NCI-H226 (cell line): ENCODE measurements at places on chromosomes 12 and 14.

DNA sequence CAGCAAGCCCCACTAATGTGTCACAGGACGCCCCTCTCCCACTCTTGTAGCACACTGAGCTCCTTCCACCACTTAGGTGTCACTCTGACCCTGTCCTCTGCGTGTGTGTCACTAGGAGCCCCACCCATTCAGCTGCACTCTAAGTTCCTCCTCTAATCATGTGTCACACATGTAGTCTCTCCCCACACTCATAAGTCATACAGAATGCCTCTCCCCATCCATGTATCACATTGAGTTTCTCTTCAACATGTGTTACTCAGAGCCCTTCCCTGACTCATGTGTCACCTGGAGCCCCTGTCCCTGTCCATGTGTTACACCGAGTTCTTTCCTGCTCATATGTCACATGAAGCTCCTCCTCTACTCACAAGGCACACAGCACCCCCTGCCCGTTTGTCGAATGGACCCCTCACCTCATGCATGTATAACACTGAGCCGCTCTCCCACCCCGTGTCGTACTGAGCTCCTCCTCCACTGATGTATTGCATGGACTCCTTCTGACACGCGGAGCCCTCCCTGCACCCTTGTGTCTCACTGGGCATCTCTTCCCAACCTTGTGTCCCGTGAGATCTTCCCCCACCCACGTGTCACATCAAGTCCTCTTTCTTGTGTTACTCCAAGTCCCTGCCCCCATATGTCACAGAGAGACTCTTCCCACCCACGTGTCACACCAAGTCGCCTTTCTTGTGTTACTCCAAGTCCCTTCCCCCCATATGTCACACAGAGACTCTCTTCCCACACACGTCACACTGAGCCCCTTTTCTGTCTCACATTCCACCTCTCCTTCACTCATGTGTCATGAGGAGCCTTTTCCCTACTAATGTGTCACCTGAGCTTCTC, 31.0 kb downstream of the RTL1 start:
- DNase-seq: no peak

DNA sequence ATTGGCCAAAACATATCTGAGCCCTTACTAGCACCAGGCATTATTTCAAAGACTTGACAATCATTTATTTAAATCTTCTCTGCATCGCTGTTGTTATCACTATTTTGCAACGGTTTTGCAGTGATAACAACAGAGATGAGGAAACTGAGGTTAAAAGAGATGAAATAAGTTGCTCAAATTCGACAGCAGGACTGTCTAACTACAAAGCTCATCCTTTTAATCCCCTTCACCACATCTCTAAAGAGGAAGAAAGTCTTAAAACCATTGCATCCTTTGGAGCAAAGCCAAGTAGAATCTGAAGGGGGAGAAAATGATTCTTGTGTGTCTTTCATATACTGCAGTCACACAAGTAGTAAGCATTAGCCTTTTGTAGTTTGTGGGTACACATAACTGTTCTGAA, 14.8 kb upstream of the ETNK1 start:
- no peak for DNase-seq

DNA sequence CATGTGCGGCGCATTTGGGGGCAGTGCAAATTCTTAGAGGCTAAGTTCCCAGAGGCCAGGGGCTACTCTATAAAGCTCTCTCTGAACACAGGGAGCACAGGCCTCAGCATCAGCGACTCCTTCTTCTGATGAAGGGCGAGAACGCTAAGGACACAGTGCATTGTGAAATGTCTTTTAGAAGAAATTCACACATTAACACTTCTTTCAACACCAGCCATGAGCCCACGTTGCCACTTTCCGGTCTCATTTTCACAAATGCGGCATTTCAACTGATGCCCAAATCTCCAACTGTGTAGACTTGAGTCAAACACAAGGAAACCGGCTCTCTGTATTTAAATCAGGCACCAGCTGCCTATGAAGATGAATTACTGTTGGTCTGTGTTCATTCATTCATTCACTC, 162.0 kb downstream of the FOXN3 start:
- no peak for DNase-seq

DNA sequence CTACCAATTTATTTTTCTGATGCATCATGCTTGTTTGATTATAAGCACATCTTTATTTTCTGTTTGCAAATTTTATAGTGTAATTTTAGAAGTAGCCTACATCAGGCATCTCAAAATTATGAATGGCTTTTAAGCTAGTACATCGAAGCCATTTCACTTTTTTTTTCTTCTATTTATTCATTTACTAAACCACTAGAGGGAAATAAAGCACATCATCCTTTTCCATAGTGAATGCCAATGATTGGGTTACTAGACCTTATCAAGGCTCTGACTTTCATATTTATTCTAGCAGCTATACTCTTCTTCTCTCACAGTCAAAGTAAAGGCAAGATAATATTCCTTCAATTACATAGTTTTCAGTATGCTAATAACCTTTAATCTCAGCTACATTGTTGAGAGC, 736.4 kb upstream of the LRFN5 start:
- DNase-seq: peak; percentile 28

DNA sequence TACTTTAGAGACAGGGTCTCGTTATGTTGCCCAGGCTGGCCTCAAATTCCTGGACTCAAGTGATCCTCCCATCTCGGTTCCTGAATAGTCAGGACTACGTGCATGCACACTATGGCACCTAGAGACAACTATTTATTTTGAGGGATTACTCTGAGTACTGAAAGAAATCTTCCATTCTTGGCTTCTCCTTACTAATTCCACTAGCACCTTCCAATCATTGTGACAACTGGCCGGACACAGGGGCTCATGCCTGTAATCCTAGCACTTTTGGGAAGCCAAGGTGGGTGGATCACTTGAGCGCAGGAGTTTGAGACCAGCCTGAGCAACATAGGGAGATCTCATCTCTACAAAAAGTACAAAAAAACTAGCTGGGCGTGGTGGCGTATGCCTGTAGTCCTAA, 42.1 kb upstream of the MTERF2 start:
- DNase-seq: no peak

- no peak for DNase-seq
Observed at GRCh38 chr12:124949779-124950728, 35.6 kb upstream of the UBC start.

DNA sequence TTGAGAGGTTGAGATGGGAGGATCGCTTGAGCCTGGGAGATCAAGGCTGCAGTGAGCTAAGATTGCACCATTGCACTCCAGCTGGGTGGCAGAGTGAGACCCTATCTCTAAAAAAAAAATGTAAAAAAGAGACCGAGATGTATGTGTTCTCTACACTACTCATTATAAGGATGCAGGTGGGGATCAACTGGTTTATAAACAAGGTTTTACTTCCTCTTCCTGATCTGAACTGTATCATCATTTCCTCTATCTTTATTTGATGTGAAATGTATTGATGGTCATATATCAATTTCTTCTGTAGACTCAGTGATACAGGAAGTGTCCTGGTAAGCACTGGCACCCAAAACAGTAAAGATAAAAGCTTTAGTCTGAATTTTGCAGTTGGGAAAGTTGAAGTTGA, 20.1 kb upstream of the USP44 start:
- no peak for DNase-seq

- DNase-seq: no peak
Observed at GRCh38 chr14:49574038-49574437, 12.1 kb downstream of the RPS29 start.

GRCh38 chr12:92759634-92760268, 57.0 kb downstream of the PLEKHG7 start:
- peak; percentile 95 for DNase-seq

- DNase-seq: no peak
Observed at GRCh38 chr14:101950100-101950499, 14.3 kb upstream of the DYNC1H1 start.

DNA sequence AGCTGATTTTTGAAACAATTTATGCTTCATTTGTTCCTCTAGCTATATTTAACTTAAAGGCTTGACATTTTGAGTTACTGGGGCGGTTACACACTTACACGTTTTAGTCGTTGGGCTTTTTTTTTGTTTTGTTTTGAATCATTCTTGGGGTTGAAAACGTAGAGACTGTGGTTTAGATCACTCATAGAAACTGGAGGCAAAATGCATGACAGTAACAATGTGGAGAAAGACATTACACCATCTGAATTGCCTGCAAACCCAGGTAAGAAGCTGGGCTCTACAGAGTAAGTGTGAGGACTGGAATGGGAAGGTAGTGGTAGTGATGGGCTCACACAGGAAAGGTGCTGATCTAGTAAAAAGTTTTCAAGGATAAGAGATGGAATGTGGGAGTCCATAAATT, at the start of gene CLEC2D:
TSS of gene CLEC2D (plus strand) at position 180 of the 400 bp plus-strand sequence. CDS start at position 202, 22 bp downstream.
- DNase-seq: no peak

GRCh38 chr14:90717916-90718315, 98.3 kb downstream of the TTC7B start:
- DNase-seq: no peak

DNA sequence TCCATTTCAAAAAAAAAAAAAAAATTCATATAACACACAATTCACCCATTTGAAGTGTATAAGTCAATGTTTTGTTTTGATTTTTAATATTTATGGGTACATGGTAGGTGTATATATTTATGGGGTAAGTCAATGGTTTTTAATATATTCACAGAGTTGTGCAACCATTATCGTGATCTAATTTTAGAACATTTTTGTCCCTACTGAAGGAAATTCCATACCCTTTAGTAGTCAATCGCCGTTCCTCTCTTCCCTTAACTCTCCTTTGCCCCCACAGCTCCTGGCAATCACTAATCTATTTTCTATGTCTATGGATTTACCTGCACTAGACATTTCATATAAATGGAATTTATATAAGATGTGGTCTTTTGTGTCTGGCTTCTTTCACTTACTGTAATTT, 92.8 kb downstream of the TRAFD1 start:
- DNase-seq: no peak

DNA sequence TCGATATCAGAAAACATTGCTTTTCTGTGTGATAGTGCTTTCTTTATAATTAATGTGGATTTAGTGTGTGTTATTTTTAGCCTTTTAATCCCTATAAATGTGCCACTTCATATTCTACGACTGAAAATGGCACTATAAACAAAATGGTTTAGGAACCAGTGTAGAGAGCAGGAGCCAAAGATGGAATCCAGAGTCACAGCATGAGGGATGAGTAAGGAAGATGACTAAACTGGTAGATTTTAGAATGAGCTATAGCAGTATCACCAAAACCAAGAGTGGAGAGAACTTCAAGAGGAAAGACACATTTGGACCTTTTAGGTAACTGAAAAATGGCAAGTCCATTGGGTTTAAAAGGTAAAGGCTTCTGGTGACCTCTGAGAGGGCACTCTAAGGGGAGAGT, 887.2 kb downstream of the NRXN3 start:
- no peak for DNase-seq

DNA sequence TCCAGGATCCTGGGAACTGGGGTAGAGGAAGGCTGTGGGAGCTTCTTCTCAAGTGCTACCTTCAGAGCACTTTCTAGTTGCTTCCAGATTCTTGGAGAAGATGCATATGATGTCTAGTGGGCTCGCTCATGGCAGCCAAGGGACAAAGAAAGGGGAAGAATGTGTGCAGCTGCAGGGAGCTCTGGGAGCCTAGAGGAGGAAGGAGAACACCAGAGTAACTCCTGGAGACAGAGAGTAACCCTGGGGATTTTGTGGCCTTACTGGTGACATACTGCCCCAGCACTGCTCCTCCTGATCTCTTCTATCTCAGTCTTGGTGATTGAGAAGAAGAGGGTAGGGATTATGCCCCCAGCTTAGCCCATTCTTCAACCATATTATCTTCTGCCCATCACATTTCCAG, 10.3 kb upstream of the SP7 start:
- no peak for DNase-seq

DNA sequence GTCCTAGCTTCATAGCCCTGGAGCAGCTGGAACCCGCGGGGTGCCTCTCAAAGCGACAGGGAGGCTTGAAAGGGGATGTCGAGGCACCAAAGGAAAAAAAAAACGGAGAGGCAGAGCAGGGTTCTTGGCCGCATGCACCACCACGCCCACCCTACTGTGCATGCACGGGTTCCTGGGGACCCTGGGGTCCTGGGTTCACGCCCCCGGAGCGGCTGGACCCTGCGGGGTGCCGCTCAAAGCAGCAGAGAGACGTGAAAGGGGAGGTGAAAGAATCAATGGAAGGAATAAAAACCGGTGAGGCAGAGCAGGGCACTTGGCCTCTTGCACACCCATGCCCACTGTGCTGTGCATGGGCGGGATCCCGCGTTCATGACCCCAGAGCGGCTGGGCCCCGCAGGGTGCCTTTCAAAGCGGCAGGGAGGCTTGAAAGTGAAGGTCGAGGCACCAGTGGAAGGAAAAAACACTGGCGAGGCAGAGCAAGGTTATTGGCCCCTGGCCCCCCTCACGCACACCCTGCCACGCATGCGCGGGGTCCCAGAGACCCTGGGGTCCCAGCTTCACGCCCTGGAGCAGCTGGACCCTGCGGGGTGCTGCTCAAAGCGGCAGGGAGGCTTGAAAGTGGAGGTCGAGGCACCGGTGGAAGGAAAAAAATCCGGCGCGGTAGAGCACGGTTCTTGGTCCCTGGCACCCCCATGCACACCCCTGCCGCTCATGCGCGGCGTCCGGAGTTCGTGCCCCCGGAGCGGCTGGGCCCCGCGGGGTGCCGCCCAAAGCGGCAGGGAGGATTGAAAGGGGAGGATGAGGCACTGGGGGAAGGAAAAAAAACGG, 318.5 kb downstream of the ALG10 start:
- no peak for DNase-seq
